ENCODE measurements at places on chromosomes 5 and 9.

DNA sequence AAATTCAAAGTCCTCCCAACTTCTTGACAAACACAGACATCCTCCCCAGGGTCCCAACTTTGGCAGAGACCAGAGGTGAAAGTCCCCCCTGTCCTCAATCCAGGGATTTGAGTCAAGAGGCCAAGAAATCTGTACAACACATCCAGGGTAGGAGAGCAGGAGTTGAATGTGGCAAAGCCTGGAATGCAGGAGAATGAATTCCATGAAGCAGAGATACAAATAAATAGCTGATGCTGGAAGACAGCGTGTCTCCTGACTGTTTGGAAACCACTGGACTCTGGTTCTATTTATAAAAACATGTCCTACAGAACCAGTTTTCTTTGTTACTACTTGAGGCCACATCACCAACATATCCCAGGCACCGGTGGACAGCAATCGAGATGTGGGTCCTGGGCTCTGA is 43.7 kb upstream of the SLIT3 start:
- DNase-seq: no peak

DNA sequence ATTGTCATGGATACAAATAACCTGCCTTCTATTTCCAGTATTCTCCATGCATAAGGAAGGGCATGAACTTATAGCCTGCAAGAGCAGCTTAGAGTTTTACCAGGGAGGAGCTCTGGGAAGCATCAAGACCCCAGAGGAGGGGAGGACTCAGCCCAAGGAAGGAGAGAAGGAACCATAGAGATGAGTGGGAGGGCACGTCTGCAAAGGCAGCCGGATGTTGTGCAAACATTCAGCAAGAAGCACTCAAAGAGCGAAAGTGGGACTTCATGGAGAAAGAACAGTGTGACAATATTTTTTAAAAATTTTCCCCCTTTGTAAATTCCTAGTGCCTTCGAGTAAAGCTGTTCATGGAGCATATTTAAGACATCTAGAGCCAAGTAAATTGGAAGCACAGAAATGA is 270.1 kb upstream of the PTGER4 start:
- no peak for DNase-seq

GRCh38 chr5:53403291-53403690 is 77.1 kb upstream of the FST start:
- DNase-seq: no peak

- DNase-seq: no peak
Observed at GRCh38 chr5:95076395-95077185, 208.3 kb downstream of the MCTP1 start.

- no peak for DNase-seq
Observed at GRCh38 chr9:98971168-98971914, 27.6 kb downstream of the COL15A1 start.

DNA sequence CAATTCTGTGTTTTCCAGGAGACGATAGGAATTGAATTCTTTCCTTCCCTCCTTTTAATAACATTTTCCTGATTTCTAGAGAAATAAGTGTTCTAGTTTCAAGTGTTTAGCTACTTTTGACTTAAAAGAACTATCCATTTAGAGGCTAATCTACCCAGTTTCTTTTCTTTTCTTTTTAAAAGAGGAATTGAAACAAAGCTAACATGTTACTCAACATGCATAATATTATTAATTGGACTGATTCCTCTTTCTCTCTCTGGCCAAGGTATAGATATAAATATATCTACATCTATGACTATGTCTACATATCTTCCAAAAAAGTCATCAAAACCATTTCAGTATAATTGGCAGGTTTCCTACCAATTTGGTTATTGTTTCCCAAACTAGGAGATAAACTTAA is 309.8 kb downstream of the TRPM3 start:
- no peak for DNase-seq

GRCh38 chr9:114574438-114574837 is 13.1 kb upstream of the ATP6V1G1 start:
- no peak for DNase-seq

- DNase-seq: no peak
Observed at GRCh38 chr5:135323701-135324132, 75.3 kb downstream of the MACROH2A1 start.

GRCh38 chr9:121221664-121222055 is 20.0 kb upstream of the RAB14 start:
- DNase-seq: no peak

- DNase-seq: no peak
Observed at GRCh38 chr5:74094096-74094781, 468.2 kb downstream of the ARHGEF28 start.

GRCh38 chr5:14579246-14579645 is 2.3 kb upstream of the OTULINL start:
- DNase-seq: no peak

GRCh38 chr9:99356512-99356971 is 134.5 kb downstream of the SEC61B start:
- DNase-seq: no peak

- no peak for DNase-seq
Observed at GRCh38 chr9:76313771-76314170, 80.5 kb downstream of the RFK start.

GRCh38 chr9:121945849-121946248 is 147.3 kb downstream of the TTLL11 start:
- DNase-seq: no peak

Data from activated T-cell treated with anti-CD3 and anti-CD28 coated beads for 1 hour (primary cell).